ENCODE measurements at places on chromosomes 5 and 9.

GRCh38 chr5:88889189-88890069 is 6.4 kb upstream of the MEF2C start:
- DNase-seq: peak; percentile 70

DNA sequence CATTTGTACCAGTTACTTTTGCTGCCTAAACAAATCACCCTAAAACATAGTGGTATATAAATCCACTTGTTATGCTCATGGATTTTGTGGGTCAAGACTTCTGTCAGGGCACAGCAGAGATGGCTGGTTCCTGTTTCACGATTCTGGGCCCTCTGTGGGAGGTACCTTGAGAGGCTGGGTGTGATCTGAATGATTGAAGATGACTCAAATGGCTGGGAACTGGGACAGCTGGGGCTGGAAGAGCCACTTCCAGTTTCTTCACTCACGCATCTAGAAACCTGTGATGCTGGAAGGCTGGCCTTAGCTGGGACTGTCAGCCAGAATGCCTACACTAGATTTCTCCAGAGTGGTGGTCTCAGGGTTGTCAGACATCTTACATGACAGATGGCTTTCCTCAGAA is 88.1 kb downstream of the KIF4B start:
- no peak for DNase-seq

DNA sequence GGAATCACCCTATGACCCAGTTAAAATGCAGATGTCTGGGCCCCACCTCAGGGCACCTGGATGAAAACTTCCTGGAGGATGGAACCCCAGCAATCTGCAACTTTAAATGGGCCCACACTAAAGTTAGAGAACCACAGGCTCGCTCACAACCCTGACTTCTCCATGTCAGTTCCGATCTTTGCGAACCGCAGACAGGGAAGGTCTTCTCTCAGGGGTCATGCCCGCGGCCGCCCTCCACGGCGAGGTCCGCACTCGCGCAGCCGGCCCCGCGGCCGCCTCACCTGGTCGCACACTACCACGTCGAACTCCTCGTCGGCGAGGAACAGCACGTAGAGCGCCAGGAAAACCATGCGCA is 499 bp downstream of the ALG2 start:
- DNase-seq: no peak

- no peak for DNase-seq
These were observed 64.5 kb upstream of the GCNT4 start for GRCh38 chr5:75116856-75117255.

- no peak for DNase-seq
These were observed 121.9 kb upstream of the RFX3 start for GRCh38 chr9:3647652-3648051.

GRCh38 chr5:52994266-52994665 is 5.1 kb downstream of the ITGA2 start:
- no peak for DNase-seq

- DNase-seq: no peak
These were observed 47.4 kb downstream of the NDUFS4 start for GRCh38 chr5:53607886-53608285.

DNA sequence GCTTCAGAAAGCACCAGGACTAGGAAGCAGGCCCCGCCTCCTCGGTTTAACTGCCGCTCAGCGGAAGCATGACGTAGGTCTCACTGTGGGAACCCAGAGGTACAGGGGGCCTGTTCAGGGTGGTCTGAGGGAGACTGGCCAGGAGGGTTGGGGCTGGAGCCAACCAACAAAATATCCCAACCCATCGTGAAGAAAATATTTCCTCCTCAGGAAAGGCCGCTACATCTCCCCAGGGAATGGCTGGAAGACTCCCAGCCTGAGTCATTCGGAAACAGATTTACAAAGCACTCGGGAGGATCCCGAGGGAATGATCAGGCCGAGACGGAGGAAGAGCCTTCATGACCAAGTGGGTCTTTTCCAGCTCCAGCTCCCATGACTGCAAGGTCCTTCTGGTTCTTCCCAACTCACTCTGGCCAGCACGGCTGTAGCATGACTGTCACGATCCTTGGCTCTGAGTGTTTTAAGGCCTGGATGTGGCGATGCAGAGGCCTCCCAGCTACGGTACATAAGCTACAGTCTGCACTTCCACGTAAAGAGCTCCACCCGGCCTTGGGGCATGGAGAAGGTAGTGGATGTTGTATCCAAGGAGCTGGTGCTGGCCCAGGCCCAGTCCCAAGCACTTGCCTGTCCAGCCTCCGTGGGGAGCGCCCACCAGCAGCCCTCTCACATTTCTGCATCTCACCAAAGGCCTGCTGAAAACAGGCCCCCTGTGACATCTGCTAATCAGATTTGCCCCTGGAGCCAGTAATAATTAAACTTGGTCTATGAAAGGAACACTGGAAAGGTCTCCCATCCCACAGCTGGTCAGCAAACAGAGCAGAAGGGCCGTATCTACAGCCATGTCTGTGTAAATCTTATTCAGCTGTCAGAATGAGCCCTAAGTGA is 100.6 kb downstream of the LHFPL2 start:
- no peak for DNase-seq

DNA sequence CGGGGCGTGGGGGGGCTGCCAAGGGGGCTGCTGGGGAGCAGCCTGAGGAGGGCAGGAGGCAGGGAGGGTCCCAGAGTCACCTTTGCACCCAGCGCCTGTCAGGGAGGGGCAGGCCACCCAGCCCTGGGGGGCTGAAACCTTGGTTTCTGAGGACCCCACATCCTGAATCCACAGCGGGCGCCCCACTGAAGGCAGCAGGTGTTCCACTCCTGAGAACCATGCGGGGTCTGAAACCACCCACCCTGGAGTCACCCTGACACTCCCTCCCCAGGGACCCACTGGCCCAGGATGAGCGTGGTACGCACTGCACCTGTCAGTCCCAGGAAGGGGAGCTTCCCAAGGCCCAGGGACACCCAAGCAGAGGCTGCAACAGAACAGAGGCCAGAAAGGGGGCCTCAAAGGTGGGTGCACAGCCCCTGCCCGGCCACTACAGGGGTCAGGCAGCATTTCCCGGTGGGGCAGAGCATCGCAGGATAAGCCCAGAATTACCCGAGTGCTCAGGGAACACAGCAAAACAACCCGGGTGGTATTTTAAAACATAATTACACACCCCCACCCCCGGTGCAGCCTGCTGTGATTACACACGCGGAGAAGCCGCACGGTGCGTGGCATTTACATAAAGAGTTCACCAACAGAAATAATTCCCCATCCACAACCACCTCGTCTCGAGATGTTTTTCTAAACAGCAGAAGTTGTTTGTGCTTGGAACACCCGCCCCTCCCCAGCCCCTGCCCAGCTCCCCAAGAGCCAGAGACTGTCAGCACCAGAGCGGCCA is 57.3 kb upstream of the UBAC1 start:
- no peak for DNase-seq

GRCh38 chr5:127053049-127053448 is 20.3 kb downstream of the C5orf63 start:
- no peak for DNase-seq

GRCh38 chr5:176818391-176819098 is 8.2 kb downstream of the UNC5A start:
- no peak for DNase-seq

DNA sequence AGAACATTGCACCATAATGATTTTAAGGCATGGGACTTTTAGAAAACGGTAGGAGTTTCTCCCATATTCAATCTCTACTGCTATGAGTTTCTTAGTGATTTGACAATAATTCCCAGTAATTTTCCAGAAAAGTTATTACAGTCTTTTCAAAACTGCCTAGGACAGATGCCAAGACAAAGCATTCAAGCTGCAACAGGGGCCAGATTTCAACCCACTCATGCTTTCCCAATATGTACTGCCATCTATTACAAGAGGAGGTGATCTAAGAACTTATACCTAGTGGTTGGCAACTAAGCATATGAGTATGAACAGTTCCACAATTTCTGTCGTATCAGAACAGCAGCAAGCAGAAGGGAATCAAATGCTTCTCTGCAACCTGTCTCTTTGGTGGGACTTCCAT is 95.1 kb upstream of the TMED7 start:
- no peak for DNase-seq

DNA sequence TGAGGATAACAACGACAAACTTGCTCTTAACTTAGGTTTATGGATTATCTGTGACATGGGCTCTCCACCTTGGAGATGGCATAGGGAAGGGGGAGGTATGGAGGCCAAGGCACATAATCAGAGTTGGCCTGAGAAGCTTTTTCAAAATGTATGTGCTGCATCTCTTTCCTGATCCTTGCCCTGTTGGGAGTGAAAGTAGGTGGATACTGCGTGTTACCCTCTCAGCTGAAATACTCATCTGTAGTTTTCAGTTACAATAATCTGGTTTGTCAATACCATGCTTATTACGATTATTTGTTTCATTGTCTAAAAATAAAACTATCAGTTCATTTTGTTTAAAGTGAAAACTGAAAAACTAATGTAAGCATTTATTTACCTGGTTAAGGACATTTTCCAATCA is 86.7 kb downstream of the SLC44A1 start:
- no peak for DNase-seq

- DNase-seq: peak; percentile 91
These were observed 2.0 kb upstream of the LMX1B start for GRCh38 chr9:126611592-126612325.

GRCh38 chr9:34163434-34163833 is 15.4 kb upstream of the UBAP1 start:
- no peak for DNase-seq

- no peak for DNase-seq
These were observed 5.3 kb upstream of the MSX2 start for GRCh38 chr5:174718880-174719610.

DNA sequence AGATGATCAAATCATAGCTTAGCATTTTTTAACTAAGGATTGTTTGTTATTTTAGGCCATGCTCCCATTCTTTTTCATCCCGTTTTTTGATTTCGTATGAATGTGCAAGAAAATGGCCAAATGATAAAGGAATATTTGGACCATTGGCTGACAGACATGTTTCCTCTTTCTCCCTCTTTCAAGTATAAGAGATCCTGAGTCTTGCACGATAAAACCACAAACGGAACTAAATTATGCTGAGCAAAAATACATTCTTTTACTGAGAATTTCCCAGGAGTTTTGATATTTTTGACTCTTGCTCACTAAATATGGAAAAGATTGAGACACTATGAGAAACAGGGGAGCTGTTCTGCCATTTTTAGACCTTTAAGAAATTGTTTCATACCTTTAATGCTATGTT is 90.4 kb upstream of the KLF9 start:
- DNase-seq: no peak

DNA sequence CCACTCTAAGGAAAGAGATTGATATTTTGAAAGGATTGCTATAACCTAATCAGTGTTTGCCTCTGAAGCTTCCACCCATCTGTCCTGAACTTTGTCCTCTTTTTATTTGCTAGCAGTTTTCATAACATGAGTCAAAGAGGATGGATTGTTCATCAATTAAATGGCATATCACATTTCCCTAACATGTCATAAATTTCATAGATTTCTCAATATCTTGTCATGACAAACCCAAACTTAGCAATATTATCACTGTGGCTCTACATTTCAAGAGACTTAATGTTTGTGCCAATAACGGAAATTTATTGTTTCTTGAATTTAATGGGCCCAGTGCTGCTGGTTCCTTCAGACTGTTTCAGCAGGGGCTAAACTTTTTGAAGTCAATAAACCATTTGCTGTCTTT is 330.3 kb downstream of the CAAP1 start:
- DNase-seq: no peak

- DNase-seq: no peak
These were observed 7.9 kb downstream of the QSOX2 start for GRCh38 chr9:136237486-136238341.

GRCh38 chr5:137842296-137842695 is 25.4 kb upstream of the MYOT start:
- no peak for DNase-seq

GRCh38 chr9:36893911-36894310 is 140.2 kb downstream of the PAX5 start:
- no peak for DNase-seq

GRCh38 chr9:16364347-16364746 is 506.1 kb downstream of the BNC2 start:
- no peak for DNase-seq

DNA sequence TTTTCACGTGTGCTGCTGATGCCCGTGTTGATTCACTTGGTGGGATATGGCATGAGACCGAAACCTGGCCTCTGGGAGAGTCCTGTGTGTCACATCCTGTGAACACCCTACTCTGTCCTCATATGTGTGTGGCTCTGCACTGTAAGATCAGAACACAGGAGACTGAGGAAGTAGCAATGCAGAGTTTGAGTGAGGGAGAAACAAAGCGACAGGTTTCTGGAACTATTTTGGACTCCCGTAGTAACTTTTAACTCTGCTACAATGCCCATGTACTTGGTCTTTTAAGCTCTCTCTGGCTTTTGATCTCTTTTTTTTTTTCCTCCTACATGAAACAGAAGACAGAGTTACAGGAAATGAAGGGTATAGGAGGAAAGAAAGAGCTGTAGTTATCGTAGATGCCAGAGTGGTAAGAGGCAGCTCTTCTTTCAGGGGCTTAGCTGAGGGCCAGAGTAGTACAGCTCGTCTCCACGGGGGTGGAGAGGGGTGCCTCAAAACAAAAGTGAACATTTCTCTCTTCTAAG is 26.6 kb downstream of the GRAMD2B start:
- DNase-seq: no peak

GRCh38 chr9:24487946-24488345 is 57.8 kb downstream of the IZUMO3 start:
- no peak for DNase-seq

DNA sequence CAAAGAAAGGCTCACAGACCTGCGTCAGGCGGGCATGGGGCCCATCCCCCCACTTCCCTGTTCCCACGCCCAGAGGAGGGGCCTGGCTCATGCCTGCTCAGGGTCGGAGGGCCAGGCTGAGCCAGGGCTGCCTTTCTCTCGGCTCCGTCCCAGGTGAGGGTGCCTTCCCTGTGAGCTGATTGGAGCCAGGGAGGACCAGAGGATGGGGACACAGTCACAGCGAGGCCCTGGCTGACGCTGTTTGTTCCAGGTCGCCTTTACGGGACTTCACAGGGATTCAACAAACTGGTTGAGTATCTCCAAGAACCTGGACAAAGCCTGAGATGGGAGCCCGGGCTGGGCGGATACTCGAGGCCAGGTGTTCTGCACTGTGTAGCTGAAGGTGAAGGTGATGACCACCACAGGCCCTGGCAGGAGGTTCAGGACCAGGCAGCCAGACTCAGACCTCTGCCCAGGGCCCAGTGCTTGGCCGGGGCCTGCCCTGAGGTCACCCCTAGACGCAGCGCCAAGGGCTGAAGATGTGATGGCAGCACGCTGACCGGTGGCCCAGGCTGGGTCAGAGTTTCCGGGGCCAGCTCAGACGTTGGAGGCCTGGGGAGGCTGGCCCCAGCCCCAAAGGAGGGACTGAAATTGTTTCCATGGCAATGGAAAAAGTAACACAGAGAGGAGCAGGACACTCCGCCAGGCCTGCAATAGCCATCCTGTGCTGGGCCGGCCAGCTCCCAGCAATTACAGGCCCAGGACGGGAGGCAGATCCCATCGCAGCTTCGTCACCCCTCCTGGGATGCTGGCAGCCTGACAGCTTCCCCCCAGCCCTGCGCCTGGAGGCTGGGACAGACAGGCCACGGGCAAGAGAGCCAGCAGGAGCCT is 65.3 kb upstream of the ADAMTS2 start:
- no peak for DNase-seq

- DNase-seq: no peak
These were observed 113.8 kb downstream of the ALDH1A1 start for GRCh38 chr9:72839085-72839484.

Measured in HAP-1 (cell line).